ENCODE measurements at places on chromosomes 7 and 10.

GRCh38 chr7:44489955-44490350 lies 505 bp downstream of the NUDCD3 start:
- DNase-seq, result peak; percentile 6

DNA sequence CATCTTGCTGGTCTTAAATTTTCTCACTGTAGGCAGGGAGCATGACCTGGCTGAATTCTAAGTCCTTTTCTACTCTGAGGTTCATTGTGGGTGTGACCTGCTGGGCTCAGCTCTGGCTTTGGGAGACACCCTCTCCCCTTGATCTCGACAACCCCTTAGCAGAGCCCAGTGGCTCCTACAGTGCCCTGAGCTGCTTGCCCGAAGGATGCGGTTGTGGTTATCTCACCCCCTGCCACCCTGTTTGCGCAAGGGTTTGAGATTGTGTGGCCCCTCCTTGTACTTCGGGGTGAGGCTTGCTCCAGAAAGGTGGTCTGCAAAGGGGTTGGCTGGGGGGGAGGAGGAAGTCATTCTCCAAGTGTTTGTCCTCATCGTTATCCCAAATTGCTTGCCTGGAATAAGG lies 55.3 kb downstream of the TCF7L2 start:
- no peak for DNase-seq

DNA sequence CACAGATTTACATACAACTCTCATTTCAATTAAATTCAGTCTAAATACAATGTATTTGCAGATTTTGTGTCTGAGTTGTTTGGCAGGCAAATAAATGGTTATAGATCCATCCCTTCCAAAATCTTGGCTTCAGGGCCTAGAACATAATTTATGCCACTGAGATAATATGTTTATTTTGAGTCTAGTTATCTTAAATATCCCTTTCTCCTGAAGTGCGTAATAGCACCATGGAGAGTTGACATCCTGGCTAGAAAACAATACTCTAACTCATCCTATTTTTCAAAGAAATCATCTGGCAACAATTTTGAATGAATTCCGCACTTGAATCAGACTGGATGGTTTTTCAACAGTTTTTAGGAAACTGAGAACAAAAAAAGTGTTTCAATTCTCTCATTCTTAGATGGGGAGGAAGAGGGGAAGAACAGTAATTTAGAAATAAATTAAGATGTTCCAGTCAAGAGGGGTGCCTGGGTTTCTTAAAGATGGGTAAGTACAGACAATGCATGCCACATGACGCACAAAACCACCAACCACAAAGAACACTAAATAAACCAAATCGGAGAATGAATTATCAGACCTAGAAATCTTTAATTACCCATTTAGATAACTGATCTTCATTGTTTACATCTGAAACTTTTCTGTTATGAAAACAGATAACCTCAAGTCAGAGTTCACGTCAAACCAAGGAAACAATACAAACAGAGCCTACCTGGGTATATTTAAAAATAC lies 228.7 kb upstream of the PTN start:
- no peak for DNase-seq

DNA sequence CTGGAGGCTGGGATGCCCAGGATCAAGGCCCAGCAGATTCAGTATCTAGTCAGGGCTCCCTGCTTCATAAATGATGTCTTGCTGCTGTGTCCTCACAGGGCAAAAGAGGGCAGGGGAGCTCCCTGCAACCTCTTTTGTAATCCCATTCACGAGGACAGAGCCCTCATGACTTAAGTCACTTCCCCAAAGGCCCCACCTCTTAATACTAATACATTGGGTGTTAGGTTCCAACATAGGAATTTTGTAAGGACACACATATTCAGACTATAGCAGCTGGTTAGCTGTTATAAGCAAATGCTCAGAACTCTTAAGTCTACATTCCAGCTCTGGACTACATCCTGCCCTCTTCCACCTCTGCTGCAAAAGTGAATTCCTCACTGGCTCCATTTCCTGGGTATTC lies 63.0 kb downstream of the VOPP1 start:
- DNase-seq, result no peak

DNA sequence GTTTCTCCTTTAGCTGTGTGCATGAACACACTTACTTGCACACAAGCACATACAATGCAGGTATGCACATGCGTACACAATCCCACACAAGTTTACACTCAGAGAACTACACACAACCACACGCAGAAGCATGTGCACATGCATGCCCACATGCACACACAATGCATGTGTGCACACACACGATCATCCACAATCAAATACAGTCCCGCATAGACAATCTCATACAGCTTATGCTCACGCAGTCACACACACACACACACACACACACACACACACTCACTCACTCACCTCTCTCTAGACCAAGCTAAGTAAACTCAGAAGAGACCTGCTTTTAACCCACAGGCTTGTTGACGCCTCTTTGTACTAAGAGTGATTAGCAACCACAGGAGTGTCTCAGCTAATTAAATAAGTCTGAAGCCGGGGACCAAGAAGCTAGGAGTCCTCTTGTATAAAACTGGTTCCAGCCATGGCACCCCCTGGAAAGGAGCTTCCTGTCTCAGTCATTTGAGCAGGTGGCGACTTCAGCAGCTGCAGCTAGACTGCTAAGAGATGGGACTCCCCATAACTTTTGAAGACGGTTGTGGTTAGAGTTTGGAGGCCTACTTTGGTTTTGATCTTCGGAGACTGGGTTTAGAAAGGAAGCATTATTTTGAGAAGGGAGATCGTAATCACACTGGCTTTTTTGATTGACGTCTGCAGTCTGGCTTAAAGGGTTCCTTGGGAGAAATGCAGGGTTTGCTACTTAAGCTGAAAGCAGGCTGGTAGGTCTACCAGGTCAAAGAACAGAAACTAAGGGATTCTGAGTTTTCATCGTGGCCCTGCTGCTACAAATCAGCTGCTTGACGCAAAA lies 82.3 kb upstream of the ADRB1 start:
- DNase-seq, result peak; percentile 19

GRCh38 chr10:5284311-5285057 lies 80.3 kb upstream of the UCN3 start:
- no peak for DNase-seq

DNA sequence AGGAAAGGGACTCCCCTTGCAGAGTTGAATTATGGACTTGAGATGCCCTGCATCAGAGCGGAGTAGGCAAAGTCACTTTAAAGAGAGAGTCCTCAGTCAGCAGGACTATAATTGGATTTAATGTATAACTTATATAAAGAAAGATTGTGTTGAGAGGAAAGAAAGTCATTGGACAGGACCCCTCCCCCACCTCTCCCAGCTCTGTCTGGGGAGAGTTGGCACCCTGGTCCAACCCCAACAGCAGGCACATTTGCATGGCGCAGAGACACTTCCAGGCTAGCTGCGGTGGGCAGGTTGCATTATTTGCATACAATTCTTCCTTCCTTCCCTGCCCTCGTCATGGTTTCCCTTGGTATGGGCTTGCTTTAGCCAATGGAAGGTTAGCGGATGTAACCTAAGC lies 46.1 kb upstream of the NPTX2 start:
- DNase-seq, result no peak

- no peak for DNase-seq
These were observed 85.8 kb downstream of the NRP1 start for GRCh38 chr10:33248638-33249037.

DNA sequence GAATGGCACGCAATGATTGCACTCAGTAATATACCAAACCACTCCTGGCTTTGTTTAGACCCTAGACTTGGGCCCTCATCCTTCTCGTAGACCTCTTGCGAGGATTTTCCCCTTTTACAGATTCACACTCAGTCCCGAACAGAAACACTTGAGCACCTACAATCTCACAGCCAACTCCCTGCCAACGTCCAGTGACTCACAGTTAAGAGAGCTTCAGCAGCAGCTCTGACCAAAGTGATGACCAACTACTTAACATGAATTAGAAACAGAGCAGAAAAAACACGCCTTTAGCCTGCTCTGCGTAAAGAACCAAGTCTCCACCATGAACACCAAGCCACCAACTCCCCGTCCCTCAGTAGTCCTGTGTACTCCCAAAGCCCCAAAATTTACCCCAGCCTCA lies 2.2 kb downstream of the DNAJC30 start:
- no peak for DNase-seq

DNA sequence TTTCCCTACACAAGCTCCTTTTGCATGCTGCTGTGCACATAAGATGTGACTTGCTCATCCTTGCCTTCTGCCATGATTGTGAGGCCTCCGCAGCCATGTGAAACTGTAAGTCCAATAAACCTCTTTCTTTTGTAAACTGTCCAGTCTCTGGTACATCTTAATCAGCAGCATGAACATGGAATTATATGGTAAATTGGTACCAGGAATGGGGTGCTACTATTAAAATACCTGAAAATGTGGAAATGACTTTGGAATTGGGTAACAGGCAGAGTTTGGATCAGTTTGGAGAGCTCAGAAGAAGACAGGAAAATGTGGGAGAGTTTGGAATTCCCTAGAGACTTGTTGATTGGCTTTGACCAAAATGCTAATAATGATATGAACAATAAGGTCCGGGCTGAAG lies 181.8 kb downstream of the GPR158 start:
- no peak for DNase-seq

- DNase-seq, result no peak
These were observed 123.0 kb downstream of the CXCL12 start for GRCh38 chr10:44261710-44262455.

DNA sequence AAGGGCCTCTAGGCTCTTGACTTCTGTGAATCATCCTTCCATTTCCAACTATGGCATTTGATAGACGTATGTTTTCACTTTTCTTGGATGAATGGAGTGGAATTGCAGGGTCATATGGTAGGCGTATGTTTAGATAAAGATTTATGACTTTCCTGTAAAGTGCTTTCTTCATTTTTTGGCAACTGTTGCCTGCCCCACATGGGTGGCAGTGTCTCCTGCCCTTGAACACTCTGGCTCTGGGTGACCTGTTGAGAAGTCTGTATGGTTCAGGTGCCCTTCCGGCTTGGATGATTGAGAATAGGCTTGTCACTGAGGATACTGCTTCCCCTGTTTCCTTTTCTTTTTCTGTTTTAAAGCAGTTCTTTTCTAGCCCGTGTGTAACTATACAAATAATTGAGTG lies 23.1 kb downstream of the RET start:
- DNase-seq, result no peak

- DNase-seq, result no peak
These were observed 6.6 kb upstream of the CALML3 start for GRCh38 chr10:5518143-5518542.

DNA sequence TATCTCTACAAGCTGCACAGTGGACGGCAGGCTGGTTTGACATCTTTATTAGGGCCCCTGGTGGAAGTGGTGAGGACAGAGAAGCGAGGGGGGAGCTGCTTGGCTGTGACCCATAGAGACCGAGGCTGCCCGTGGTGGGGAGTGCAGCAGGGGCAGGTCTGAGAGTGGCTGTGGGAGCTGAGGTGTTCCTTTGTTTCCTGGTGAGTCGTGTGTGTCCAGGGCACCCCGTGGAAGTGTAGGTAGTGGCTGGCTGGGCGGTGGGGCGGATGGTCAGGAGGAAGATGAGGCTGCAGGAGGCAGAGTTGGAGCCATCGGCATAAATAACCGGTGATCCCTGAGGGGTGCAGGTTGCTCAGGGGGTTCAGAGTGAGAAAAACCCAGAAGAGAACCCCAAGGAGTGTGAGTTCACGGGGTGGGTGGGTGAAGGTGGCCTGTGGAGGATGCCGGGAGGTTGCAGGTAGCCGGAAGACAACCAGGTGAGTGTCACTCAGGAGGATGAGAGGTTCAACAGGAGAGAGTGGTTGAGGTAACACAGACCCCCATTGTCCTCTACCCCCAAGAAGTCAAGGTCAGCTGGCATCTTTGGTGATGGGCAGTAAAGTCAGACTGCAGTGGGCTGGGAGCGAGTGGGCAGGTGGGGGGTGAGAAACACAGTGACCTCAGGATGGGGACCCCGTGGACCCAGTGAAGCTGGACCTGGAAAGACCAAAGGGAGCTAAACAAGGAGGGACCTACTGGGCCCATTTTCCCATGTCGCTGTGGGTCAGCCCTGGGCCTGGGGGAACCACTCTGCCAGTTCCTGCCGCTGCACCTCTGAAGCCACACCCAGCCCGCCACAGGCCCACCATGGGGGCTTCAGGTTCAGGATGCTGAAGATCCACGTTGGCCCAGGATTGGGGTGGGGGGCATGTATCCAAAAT lies 7.8 kb downstream of the ATP6V0E2 start:
- DNase-seq, result no peak

GRCh38 chr7:107213193-107213788 lies 44.5 kb downstream of the HBP1 start:
- no peak for DNase-seq

DNA sequence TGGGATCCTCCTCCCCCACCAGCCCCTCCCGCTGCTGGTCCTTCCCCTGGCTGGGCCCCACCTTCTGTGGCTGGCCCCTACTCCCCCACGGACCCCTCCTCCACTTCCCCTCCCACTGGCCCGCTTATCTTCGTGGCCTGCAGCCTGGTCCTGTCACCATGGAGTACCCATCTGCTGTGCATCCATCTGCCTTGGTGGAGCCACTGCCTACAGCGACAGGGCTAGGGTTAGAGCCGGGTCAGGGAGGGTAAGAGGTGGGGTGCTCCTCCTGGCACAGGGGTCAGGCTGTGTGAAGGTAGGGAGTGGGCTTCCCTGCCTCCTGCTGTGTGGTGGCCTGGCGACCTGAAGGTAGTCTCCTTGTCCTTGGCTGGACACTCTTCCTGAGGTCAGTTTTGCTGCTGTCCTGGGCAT lies 5.2 kb downstream of the ADCY1 start:
- no peak for DNase-seq

DNA sequence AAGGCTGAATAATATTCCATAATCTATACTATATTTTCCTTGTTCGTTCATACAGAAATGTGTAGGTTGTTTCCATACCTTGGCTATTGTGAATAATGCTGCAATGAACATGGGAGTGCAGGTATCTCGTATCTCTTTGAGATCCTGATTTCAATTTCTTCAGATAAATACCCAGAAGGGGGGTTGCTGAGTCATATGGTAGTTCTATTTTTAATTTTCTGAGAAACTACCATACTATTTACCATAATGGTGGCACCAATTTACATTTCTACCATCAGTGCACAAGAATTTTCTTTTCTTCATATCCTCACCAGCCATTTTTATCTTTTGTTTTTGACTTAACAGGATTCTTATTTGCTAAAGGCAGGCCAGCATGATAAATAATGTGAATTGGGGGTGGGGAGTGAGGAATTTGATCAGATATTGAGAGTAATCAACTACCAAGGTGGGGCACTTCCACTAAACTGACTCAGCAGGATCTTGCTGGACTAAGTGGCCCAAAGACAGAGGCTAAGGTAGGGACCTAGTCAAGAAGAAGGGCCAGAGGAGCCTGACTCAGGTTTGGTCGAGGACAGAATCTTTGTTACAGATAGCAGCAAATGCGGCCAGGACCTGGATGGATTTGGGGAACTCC lies 21.5 kb upstream of the CCSER2 start:
- DNase-seq, result no peak

DNA sequence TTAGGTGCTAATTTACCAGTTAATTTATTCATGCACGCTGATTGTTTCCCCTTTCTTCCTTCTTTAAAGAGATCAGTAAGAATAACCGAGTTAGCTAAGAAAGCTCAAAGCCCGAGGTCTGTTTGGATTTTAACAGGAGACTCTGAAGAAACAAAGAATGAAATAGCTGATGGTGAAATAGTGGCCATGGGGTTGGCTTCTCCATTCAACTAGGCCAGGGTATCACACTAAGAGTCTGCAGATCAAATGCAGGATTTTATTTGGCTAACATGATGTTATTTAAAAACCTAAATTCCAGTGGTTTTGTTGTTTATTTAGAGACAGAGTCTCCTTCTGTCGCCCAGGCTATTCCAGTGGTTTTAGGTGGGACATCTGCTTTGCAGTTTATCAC lies 65.2 kb upstream of the SYPL1 start:
- no peak for DNase-seq
